ENCODE measurements at places on chromosomes 7 and 10.

GRCh38 chr7:149720372-149721083, 52.9 kb downstream of the ZNF467 start:
- DNase-seq, result no peak

GRCh38 chr10:86580521-86580891, 58.9 kb upstream of the WAPL start:
- DNase-seq, result no peak

GRCh38 chr10:4137299-4137698, 352.3 kb upstream of the KLF6 start:
- DNase-seq, result no peak

GRCh38 chr10:100864036-100864885, 48.5 kb upstream of the SLF2 start:
- DNase-seq, result no peak

GRCh38 chr10:48465860-48466521, 138.9 kb downstream of the ARHGAP22 start:
- no peak for DNase-seq

All from endothelial cell (in vitro differentiated cells).